ENCODE measurements at places on chromosomes 2 and 18.

DNA sequence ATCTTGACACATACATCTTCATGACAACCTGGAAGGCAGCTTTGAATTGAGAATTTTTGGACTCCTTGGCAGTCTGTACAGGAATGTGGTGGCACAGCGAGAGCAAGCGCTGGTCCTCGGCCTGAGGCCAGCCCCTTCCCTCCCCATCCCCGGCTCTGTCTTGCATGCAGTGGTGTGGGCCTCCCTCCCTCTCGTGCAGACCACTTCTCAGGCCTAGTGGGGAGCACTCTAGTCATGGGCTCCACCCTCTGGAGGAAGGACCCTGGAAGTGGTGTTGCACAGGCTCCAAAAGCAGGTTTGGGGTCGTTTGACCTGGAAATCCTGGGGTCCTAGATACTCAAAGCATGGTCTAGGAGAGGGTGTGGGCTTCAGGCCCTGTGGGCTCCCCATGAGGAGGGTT is 32.3 kb downstream of the ADCYAP1 start:
- no peaks in the 10 kb centered on the region for H3K27me3 ChIP-seq
- no peak overlapping the region for H3K4me3 ChIP-seq
- H3K36me3 ChIP-seq: no peaks in the 10 kb centered on the region
- DNase-seq: no peak
- H3K27ac ChIP-seq: no peak overlapping the region

GRCh38 chr18:33205777-33206176 is 234.7 kb downstream of the CCDC178 start:
- H3K4me1 ChIP-seq: no peaks in the 10 kb centered on the region
- no peak for DNase-seq
- H3K27me3 ChIP-seq: no peaks in the 10 kb centered on the region
- no peak overlapping the region for H3K27ac ChIP-seq

GRCh38 chr2:129619471-129619870 is 360.0 kb upstream of the RAB6C start:
- no peak for DNase-seq
- H3K4me3 ChIP-seq: no peak overlapping the region

- H3K4me1 ChIP-seq: no peaks in the 10 kb centered on the region
- DNase-seq: no peak
- no peaks in the 10 kb centered on the region for H3K36me3 ChIP-seq
- H3K27me3 ChIP-seq: no peaks in the 10 kb centered on the region
- no peak overlapping the region for H3K4me3 ChIP-seq
Observed at GRCh38 chr2:83633423-83633822, 825.7 kb downstream of the SUCLG1 start.

GRCh38 chr2:132620115-132620514 is 49.9 kb downstream of the LYPD1 start:
- H3K4me3 ChIP-seq: no peak overlapping the region
- H3K4me1 ChIP-seq: no peaks in the 10 kb centered on the region
- H3K27ac ChIP-seq: no peak overlapping the region
- DNase-seq: no peak
- H3K36me3 ChIP-seq: no peaks in the 10 kb centered on the region

DNA sequence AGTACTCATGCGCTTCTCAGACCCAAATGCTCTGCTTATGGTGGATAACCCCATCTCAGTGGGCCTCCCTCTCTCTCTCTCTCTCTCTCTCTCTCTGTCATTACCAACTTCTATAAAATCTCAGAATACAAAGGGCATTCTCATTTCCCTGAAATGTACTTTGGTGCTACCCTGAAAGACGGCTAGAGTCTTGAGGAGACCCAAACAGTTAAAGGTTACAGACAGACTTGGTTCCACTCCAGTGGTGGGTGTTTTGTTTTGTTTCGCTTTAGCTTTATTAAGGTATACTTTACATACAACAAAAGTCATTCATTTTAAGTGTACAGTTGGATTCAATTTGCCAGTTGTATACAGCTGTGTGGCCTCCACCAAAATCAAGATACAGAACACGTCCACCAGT is 60.9 kb downstream of the BCL11A start:
- no peaks in the 10 kb centered on the region for H3K27me3 ChIP-seq
- H3K4me1 ChIP-seq: no peaks in the 10 kb centered on the region
- DNase-seq: no peak
- no peak overlapping the region for H3K4me3 ChIP-seq
- H3K27ac ChIP-seq: no peak overlapping the region

Data from CD8-positive, alpha-beta memory T cell (primary cell).